ENCODE measurements at places on chromosomes 7 and 10.

GRCh38 chr7:155119801-155120382, 49.8 kb downstream of the HTR5A start:
- no peak for DNase-seq

- no peak for DNase-seq
Observed at GRCh38 chr10:131973160-131973951, 8.4 kb downstream of the BNIP3 start.

GRCh38 chr7:98335411-98335977, 54.0 kb downstream of the BRI3 start:
- DNase-seq: no peak

- DNase-seq: no peak
Observed at GRCh38 chr10:77299320-77299719, 338.3 kb downstream of the KCNMA1 start.

- DNase-seq: no peak
Observed at GRCh38 chr7:56083150-56083785, 9.5 kb downstream of the PHKG1 start.

GRCh38 chr7:153327683-153328082, 568.1 kb downstream of the ACTR3B start:
- DNase-seq: no peak

- DNase-seq: no peak
Observed at GRCh38 chr7:45911311-45911710, 9.8 kb downstream of the IGFBP3 start.

DNA sequence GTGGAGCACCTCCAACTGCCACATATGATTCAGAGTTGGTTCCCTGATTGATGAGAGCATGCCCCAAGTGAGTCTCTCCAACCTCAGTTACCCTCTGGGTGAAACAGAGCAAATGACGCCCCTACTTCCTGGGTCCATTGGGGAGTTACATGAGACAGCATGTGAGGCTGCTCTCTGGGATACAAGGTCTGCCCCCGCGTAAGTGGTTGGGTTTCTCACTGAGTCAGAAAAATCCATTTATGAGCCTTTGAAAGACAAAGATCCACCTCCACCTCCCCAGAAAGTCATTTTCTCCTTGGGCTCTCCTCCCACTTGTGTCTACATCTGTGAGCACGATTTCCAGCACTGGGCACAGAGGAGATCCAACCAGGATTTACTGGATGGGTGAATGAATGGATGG, 70.7 kb upstream of the DNAAF5 start:
- DNase-seq: no peak

- no peak for DNase-seq
Observed at GRCh38 chr7:66507764-66508296, 120.9 kb upstream of the KCTD7 start.
